ENCODE measurements at places on chromosomes 4 and X.
A peak's percentile ranks its signal among the peaks of the same experiment; 100 is the strongest.

DNA sequence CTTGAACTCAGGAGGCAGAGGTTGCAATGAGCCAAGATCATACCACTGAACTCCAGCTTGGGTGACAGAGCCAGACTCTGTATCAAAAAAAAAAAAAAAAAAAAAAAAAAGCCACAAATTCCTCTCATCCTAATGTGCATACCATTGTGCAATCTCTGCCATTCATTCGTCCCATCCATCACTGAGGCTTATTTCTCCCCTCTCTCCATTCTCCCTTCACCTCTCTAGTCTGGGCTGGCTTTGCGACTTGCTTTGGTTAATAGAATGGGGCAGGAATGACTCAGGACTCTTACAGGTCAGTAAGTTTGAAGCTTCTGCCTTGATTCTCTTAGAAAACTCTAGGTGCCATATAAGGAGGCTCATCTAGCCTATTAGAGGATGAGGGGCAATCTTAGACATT, 60.3 kb upstream of the DDX3X start:
- no peak for DNase-seq

GRCh38 chrX:112355931-112356330, 273.4 kb upstream of the TRPC5 start:
- no peak for DNase-seq

GRCh38 chrX:17546356-17546755, 171.4 kb downstream of the NHS start:
- DNase-seq = peak; percentile 15

- DNase-seq = no peak
Observed at GRCh38 chr4:65592089-65592488, 78.2 kb downstream of the EPHA5 start.

GRCh38 chr4:147755561-147756295, 23.8 kb downstream of the ARHGAP10 start:
- DNase-seq = no peak

- no peak for DNase-seq
Observed at GRCh38 chrX:153448556-153449367, 2.9 kb upstream of the TREX2 start.

GRCh38 chrX:37896511-37896890, 49.1 kb upstream of the DYNLT3 start:
- DNase-seq = no peak

- no peak for DNase-seq
Observed at GRCh38 chr4:166092797-166093290, 219.8 kb downstream of the TLL1 start.

GRCh38 chrX:68594769-68595168, 52.7 kb upstream of the STARD8 start:
- DNase-seq = no peak

DNA sequence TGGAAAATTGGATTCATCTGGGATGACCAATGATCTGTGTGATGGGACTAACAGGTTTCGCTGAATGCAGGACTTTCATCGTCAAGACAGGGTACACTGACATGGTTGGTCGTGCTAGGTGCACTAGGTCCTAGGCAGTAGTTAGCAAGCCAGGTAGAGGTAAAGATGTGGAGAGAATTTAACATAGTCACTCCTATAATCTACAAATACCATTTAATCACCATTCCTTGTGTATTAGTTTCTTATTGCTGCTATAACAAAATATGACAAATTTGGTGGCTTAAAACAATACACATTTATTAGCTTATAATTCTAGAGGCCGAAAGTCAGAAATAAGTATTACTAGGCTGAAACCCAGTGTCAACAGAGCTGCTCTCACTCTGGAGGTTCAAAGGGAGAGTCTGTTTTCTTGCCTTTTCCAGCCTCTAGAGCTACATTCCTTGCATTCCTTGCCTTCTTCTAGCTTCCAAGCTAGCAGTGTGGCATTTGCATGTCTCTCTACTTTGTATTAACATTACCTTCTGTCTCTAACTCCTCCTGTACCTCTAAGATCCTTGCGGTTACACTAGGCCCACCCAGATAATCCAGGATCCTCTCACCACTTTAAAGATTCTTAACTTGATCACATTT, 98.7 kb upstream of the GRIA3 start:
- no peak for DNase-seq

GRCh38 chrX:47576021-47576898, 6.0 kb upstream of the TIMP1 start:
- DNase-seq = no peak

DNA sequence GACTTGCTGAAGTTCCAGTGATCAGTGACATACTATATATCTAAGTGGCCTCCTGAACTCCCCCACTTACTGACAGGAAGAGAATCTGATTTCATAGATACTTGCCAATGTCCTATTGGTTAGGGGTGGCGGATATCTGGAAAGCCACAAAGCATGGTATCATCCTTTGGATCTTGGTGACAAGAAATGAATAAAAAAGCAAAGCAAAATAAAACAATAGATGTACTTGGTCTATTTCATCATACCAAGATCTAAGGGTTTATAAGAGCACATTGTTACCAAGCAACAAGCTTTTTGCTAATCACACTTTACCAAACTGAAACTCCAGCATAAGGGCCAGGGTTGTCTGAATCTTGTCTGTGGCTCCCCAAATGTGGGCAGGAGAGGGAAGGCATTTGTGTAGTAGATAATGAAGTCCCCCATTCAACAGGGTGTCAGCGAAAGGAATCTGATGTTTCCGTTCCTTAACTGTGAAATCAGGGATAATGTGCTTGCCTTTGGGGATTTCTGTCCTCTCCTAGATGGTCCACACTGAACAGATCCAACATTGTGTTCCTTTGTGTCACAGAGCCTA, 125.0 kb upstream of the SMIM10 start:
- no peak for DNase-seq

DNA sequence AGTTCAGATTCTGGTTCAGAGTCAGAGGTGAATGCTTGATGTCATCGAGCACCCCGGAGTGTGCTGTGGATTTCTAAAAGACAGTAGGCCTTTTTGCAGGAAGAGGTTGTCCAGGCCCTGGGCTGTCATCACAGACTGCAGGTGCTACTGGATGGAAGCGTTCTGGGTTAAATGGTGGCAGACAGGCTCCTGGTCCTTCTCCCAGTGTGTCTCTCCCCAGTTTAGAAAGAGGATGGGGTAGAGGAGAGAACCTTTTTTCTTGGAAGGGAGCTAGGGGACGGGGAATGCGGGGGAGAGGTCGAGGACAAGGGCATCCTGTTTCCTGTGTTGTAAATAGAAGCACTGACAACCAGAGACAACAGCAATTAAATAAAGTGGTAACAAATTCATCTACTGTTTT, 102.3 kb upstream of the NUDT6 start:
- no peak for DNase-seq

GRCh38 chr4:42653626-42654560, 3.0 kb downstream of the ATP8A1 start:
- DNase-seq = no peak

DNA sequence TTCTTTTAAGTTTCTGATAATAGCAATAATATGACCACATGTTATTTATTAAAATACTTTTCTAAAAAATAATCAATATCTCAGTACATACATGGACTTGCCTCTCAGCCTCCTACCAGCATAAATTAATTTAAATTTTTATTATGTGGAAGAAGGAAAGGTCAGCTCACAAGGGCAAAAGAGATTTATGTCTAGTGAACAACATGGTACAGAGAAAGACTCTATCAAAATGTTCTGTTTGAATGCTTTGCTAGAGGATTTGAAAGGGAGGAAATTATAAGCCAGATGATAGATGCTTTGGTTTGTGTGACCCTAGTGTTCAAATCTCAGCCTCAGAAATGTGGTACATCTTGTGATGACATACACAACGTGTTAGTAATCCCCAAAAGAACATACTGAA, 94.3 kb downstream of the DKK2 start:
- no peak for DNase-seq

GRCh38 chrX:37753384-37753783, 26.5 kb upstream of the CYBB start:
- no peak for DNase-seq

GRCh38 chr4:56475917-56476316, 8.5 kb downstream of the SRP72 start:
- DNase-seq = no peak

Data from RPMI8226 (cell line).